ENCODE measurements at places on chromosomes 11 and 22. TPM values are rescaled to one million over a fixed set of nuclear protein-coding genes. Genes with fewer than 3 reads are reported as not detected.

ZNF214 gene
- not detected for total RNA-seq

CNTF gene
- 4.1 TPM for total RNA-seq

DDI1 gene
- not detected for total RNA-seq

MRPL23 gene
- 84.4 TPM for total RNA-seq

TRIM49D2 gene
- total RNA-seq = not detected

CCDC34 gene
- 19.1 TPM for total RNA-seq

GGTLC2 gene
- not detected for total RNA-seq

CYTH4 gene
- 53.7 TPM for total RNA-seq

All from activated T-helper 17 cell treated with anti-CD3 and anti-CD28 coated beads, Interleukin-2, amount 50 U/mL, for 72 hours (primary cell).